Activated T-helper 1 cell treated with anti-CD3 and anti-CD28 coated beads, Interleukin-12 subunit alpha, Interleukin-12 subunit beta, Interleukin-2, Interleukin-4 antibody, amounts not matched to agents 30 ng/mL and 10 ng/mL and 1 ng/mL, durations not matched to agents 14 hours and 24 hours and 36 hours (primary cell): ENCODE measurements at places on chromosomes 7 and 10.

DNA sequence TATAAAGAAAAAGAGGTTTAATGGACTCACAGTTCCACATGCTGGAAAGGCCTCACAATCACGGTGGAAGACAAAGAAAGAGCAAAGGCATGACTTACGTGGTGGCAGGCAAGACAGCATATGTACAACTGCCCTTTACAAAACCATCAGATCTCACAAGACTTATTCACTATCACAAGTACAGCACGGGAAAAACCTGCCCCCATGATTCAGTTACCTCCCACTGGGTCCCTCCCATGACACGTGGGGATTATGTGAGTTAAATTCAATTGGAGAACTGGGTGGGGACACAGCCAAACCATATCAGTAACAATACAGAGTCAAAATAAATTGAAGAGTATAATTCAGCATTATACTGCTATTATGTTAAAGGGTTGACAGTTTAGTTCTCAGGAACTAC is 37.8 kb downstream of the RNLS start:
- no peaks in the 10 kb centered on the region for H3K4me1 ChIP-seq
- H3K4me3 ChIP-seq, result no peak overlapping the region
- H3K27me3 ChIP-seq, result peaks cover 14% of the 10 kb centered on the region
- no peak overlapping the region for H3K27ac ChIP-seq

DNA sequence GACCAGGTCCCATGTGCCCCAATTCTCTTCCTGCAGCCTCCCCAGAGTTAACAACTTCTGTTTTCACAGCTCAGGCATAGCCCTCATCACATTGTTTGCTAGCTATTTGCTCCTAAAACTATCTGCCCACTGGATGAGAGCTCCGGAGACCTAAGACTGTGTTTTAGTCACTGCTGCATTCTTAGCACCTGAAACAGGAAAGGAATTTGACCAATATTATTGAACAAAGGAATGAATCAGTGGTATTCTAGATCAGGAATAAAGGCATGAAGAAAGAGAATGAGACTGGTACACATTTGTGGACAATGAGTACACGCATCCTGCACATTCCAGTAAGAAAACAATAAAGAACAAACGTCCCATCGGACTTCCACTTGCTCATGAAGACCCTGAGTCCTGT is 54.8 kb downstream of the PPP1R17 start:
- no peaks in the 10 kb centered on the region for H3K36me3 ChIP-seq
- H3K27ac ChIP-seq, result no peak overlapping the region
- no peaks in the 10 kb centered on the region for H3K4me1 ChIP-seq
- no peak overlapping the region for H3K4me3 ChIP-seq

GRCh38 chr10:15045380-15045779 is 1.6 kb downstream of the OLAH start:
- H3K27me3 ChIP-seq, result no peaks in the 10 kb centered on the region
- no peak for DNase-seq
- no peak overlapping the region for H3K27ac ChIP-seq
- peaks cover 2% of the 10 kb centered on the region for H3K36me3 ChIP-seq
- no peak overlapping the region for H3K4me3 ChIP-seq
- H3K4me1 ChIP-seq, result peaks cover 28% of the 10 kb centered on the region

GRCh38 chr7:140661124-140661523 is 11.6 kb upstream of the ADCK2 start:
- no peak for DNase-seq
- no peaks in the 10 kb centered on the region for H3K36me3 ChIP-seq
- H3K27me3 ChIP-seq, result peaks cover 43% of the 10 kb centered on the region
- H3K4me1 ChIP-seq, result peaks cover 11% of the 10 kb centered on the region
- H3K4me3 ChIP-seq, result no peak overlapping the region

DNA sequence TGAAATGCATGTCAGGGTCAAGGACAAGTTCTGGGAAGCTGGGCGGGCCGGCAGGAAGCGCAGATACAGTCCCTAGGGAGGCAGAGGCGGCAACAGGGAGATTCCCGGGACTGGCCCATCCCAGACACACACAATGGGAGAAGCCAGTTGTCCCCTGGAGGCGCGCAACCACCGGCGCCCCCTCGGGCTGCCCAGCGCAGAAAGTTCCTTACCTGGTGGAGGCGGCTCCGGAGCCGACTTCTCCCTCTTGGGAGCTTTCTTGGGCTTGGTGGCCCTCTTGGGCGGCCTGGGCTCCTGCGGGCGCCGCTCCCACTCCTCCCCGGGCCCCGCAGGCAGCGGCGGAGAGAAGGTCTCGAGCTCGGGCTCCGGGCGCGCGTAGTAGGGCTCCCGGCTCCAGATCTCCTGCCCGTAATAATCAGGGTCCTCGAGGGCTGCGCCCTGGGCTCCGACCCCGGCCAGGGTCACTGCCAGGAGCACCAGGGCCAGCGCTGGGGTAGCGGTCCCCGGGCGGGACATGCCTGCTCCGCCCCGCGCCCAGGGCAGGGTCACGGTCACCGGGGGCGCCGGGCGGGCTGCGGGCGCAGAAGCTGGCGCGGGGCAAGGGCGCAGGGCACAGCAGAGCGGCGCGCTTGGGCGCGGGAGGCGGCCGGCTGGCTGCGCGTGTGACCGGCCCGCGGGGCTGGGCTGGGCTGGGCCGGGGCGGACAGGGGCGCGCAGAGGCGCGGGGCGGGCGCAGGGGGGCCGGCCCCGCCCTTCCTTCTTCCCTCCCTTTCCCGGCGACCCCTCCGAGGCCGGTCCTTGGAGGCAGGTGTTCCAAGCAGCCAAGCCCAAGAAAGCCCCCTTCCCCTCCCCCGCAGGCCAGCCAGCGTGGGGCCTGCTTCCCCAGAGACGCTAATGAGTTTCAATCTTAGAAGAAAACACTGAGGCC is at the start of gene CPXM2:
Gene CPXM2, minus strand, starts transcription at position 664 of the 928 bp plus-strand sequence. Its CDS starts 148 bp downstream, at position 516.
- no peak for DNase-seq
- H3K36me3 ChIP-seq, result no peaks in the 10 kb centered on the region
- no peak within 1 kb of the TSS for H3K4me3 ChIP-seq
- H3K27ac ChIP-seq, result no peak within 1 kb of the TSS
- H3K4me1 ChIP-seq, result no peaks in the 10 kb centered on the region
